ENCODE measurements at places on chromosomes 7 and 10.

GRCh38 chr10:30199376-30200016 is 140.1 kb upstream of the JCAD start:
- no peak for DNase-seq

DNA sequence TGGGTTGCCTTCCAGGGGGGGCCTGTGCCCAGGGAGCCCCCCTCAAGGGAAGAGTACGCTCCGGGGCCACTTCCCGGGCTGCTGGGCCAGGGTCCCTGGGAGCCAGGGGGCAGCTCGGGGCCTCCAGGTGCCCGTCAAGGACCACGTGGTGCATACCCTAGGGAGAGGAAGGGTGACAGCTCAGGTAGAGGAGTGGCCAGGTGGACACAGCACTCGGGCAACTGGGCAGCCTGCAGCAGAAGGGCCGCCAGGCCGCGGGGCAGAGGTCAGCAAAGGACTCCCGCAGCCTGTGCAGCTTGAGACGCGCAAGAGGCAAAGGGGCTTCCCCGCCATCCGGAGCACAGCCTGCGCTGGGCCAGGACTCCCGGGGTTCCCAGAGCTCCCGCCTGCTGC is 26.4 kb downstream of the AP5Z1 start:
- no peak for DNase-seq

- no peak for DNase-seq
These were observed 179.2 kb downstream of the RELN start for GRCh38 chr7:103810112-103810744.

DNA sequence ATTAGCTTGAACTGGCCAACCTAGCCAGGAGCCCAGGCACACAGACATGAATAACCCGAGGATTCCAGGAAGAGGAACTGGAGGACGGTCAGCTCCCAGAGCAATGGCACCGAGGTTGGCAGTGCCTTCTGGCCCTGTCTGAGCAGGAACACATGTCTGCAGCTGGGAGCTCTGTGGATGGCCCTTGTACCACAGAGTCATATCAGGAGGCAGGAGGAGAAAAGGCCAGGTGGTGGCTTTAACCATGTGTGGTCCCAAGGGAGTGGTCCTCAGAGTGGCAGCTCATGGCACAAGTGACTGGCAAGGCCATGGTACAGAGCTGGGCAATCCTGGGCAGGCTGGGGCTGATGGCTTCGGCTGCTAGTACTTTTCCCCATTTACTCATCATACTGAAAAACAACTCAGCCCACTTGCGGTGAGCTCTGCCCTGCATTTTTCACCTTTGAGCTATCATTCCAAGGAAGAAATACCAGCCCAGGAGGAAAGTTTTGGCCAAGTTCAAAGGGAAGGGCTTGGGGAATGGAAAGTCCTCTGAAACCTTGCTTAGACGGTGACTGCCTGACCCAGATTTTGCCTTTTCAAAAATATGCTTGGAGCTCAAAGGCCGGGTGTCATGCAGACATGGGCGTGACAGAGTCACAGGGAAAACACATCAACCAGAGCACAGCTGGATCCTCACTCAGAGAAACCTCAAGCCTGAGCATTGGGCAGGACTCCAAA is 25.7 kb upstream of the LOXL4 start:
- no peak for DNase-seq

- no peak for DNase-seq
These were observed 8.1 kb downstream of the MXI1 start for GRCh38 chr10:110215286-110216170.

DNA sequence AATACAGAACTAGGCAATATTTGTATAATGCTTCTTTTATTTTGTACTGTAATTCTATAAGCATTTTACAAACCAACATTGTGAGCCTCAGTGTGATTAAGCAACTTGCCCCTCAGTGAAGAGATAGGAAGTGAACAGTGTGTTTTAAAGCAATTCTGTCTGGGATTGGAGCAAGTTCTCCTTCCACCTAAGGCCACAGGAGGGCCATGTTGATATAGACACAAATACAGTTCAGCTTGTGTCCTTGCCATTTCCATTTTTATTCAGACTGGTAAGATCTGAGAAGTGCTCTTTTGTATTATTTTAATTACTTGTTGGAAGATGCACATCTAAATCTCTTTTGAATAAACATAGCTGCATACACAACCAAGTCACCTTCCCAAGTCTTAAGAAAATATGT is 416.3 kb upstream of the COBL start:
- no peak for DNase-seq

DNA sequence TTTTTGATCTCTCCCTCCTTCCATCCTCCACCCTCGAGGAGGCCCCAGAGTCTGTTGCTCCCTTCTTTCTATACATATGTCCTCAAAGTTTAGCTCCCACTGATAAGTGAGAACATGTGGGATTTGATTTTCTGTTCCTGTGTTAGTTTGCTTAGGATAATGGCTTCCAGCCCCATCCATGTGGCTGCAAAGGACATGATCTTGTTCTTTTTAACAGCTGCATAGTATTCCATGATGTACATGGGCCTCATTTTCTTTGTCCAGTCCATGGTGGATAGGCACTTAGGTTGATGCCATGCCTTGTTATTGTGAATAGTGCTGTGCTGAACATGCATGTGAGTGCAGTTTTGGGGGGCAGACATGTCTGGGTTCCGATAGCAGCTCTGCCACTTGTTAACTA is 51.4 kb downstream of the GATA3 start:
- DNase-seq, result no peak

- DNase-seq, result no peak
These were observed 12.2 kb downstream of the MDFIC start for GRCh38 chr7:114934086-114934485.

DNA sequence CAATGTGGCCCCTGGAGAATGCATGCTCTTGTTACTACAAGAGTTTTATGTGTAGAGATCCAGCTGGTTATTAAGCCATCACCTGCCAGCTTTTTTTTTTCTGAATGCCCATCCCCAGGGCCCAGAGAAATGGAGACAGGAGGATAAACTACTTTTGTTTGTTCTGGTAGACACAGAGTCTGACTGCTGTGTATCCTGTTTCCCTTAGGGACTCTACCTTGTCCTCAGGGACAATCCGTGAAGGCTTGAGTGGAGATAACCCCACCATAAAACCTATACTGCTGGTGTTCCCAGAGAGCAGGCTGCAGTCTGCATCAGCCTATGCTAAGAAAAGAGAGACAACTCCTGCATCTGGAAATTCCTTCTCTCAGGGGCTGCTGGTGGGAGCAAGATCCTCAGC is at the start of gene OR2A5:
TSS of gene OR2A5 (plus strand) at position 301 of the 400 bp plus-strand sequence. CDS start 1,454 bp downstream, outside the sequence.
- no peak for DNase-seq

GRCh38 chr10:26478061-26478460 is 39.9 kb downstream of the APBB1IP start:
- no peak for DNase-seq

DNA sequence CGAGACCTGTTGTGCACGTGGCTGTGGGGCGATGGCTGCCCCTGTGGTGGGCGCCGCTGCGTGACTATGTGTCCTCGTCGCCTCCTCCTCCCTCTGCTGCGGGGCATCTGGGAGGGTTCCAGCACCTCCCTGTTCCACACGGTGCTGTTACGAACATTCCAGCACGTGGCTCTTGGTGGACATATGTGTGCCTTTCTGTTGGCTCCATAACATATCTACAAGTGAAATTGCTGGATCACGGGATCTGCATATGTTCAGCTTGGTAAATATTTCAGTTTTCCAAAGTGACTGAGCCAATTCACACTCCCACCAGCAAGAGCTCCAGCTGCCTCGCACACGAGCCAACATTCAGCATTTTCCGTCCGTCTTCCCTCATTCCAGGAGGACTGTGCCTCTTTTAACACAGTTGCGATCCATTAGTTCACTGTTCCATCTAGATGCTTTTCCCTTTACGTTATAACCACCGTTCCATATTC is 25.1 kb downstream of the SNX8 start:
- no peak for DNase-seq

DNA sequence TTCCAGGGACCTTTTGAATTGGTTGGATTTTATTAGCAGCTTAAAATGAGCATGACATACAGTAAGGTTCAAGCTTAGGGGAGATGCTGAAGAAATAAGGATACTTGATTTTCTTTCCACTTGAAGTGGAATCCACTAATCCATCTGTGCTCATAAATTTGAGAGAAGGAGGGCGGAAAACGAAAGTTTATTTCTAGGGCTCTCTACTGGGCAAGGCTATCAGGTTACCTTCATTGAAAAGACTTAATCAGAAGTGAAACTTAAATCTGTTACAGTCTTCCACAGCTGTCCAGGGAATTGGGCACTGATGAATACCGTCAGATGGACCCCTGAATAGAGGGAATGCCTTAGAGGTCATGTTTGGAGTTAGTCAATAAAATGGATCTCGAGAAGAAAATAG is 21.8 kb downstream of the AUTS2 start:
- no peak for DNase-seq

DNA sequence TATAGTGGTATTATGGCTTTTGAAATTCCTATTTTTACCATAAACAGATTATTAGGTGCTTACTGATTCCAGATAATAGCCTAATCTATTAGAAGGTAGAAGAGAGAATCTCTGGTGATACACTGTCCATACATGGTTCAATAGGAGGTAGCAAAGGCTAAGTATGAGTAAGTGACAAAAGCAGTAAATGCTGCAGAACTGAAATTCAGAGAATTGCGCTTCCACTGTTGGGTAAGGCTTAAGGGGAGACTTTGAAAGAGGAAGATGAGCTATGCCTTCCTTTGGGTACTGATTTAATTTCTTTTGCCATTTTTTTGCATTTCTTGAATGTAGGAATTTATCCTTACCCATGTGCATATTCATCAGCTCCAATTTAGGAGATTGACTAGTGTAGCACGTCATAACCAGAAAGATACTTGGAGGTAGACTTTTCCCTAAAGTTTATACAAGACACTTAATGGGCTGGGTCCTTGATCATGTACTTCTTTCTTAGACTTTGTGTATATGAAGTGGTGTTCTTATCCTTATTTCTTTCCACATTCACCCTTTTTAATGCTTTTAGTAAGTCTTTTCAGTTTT is 15.3 kb downstream of the MKLN1 start:
- no peak for DNase-seq

DNA sequence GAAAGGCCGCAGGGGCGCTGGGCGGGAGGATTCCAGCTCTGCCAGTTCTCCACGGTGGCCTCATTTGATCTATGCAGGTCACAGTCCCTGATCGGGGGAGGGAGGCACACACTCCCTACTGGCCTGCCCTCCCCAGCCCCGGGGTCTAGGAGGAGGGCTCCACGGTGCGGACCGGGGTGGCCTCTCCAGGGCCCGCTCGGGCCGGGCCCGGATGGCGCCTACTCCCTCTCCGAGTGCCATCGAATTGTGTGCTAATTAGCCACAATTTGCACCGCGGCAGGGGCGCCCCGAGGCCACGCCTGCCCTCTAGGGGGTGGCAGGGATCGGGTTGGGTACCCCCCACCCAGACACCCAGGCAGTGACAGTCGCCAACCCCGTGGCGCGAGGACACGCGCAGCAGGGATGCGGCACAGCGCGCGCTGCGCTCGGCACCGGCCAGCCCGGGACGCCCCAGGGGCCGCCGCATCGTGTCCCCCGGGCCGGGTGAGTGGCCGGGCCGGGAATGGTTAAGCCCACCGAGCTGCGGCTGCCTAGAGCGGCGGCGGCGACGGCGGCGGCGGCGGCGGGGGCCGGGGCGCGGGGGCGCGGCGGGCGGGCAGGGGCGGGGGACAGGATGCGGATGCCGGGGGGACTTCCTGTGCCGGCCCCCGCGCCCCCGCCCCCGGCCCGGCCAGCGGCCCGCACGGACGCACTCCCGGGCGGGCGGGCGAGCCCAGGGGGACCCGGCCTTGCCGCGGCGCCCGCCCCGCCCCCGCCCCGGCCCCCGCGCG is at the start of gene ZNF853:
TSS of gene ZNF853 (plus strand) at position 658 of the 770 bp plus-strand sequence. CDS start 565 bp downstream, outside the sequence.
- DNase-seq, result peak; percentile 12

- DNase-seq, result peak; percentile 54
These were observed 52.4 kb upstream of the GTF2IRD1 start for GRCh38 chr7:74401137-74401859.

DNA sequence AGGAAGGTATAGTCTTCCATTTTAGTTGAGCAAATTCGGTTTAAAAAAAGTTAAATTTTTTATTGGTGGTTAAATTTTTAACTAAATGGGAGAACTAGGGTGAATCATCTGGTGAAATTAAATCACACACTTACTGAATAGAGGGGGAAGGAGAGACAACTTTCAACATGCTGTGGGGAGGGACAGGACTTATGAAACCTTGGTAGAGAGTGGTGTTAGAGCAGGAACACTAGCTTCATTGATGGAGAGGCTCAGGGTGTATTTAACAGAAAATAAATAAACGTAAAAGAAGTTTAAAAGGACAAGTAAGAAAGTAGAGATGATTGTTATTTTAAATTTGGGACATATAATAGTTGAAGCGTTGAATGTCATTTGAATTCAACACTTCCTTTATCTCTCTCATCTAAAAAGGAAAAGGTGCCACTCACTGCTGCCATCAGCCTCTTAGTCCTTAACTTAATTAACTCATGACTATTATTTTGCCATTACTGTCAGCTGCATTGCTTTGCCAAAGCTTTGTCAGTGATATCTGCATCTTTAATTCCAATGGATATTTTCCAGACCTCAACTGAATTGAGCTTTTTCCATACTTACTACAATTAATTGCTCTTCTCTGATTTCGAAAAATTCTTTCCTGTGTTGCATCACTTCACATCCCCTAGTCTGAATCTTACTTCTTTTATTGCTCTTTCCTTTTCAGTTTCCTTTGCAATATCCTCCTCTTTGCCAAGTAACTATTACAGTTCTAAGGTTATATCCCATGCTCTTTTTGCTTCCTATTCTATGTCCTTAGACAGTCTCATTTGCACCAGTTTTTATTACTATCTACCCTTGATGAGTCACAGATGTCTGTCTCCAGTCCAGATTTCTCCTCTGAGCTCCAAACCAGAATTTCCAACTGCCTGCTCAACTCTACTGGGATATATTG is 71.7 kb downstream of the GNAT3 start:
- DNase-seq, result no peak

DNA sequence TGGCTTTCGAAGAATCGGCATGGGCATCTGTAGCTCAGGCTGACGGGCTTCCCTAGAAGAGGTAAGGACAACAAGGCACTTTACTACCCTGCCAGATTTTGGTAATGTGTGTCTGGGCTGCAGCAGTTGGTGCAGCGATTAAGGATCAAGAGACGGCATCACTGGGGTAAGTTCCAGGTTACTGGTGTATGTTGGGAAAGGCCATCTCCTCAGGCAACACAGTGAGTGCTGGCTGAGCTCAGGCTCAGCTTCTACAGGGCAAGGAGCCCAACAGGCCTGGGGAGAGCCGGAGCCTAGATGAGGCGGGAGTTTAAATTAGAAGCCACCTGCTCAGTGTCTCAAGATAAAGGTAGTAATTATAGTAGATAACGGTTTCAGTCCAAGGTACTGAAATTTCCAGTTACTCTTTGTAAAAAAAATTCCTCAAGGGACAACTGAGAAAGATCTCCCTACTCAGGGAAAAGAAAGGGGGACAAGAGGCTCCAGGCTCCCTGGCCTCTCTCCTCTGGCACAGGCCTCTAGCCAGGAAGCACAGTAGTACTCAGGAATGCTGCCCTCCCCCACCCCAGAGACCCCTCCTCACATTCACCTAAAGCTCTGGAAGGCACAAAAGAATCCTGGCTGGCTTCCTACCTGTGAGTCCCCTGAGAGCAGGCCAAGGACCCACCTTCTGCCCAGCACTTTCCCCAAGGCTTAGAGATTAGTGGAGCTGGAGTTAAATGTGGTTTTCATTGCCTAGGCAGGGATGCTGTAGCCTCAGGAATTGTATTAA is 3.9 kb downstream of the CXCL12 start:
- no peak for DNase-seq

- no peak for DNase-seq
These were observed 50.7 kb downstream of the LMBR1 start for GRCh38 chr7:156842317-156842716.
